ENCODE measurements at places on chromosomes 5 and 9. TPM values are rescaled to one million over a fixed set of nuclear protein-coding genes. Genes with fewer than 3 reads are reported as not detected.

DNA sequence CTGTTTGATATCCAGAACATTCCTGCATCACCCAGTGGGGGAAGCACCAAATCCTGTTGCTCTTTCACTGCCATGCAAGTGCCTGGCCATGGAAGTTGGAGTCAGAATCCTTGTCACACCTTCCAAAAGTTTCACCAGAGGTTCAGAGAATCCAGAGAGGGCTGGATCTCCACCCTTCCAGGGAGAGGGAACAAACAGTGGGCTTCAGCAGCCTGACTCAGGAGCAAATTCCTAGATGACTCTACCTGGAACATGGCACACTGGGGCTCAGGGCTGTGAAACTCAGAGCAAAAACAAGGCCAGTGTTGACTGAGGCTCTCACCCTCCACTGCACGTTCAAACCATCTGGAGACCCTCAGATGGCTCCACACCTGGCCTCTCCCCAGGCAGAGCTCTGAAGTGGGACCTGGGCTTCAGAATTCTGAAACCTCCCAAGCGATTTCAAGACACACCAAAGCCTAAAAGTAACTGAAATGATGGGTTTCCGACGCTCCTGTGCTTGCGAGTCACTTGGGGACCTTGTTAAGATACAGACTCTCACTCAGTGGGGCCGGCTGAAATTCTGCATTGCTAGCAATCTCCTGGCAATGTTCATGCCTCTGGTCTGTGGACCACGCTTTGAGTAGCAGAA lies 205.9 kb downstream of the AUH start:
- DNase-seq, result no peak

DNA sequence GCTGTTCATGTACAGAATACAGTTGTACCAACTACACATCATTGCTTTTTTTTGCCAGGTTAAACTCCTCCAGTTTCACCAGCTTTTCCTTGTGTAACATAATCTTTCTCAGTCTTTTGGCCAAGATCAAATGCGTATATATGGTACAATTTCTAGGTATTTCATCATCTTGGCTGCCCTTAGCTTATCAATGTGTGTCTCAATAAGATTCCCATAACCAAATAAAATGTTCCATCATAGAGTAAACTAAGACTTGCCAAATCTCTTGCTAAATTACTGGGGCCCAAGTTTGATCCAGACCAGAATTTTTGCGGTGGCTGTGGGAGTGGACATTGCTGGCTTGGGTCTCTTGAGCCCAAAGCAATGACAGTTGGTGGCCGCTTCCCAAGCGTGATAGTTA lies 24.3 kb upstream of the ERBIN start:
- DNase-seq, result no peak

GRCh38 chr5:15533129-15533893 lies 33.3 kb downstream of the FBXL7 start:
- no peak for DNase-seq

GRCh38 chr5:1162751-1163150 lies 38.6 kb upstream of the SLC6A19 start:
- DNase-seq, result no peak

DNA sequence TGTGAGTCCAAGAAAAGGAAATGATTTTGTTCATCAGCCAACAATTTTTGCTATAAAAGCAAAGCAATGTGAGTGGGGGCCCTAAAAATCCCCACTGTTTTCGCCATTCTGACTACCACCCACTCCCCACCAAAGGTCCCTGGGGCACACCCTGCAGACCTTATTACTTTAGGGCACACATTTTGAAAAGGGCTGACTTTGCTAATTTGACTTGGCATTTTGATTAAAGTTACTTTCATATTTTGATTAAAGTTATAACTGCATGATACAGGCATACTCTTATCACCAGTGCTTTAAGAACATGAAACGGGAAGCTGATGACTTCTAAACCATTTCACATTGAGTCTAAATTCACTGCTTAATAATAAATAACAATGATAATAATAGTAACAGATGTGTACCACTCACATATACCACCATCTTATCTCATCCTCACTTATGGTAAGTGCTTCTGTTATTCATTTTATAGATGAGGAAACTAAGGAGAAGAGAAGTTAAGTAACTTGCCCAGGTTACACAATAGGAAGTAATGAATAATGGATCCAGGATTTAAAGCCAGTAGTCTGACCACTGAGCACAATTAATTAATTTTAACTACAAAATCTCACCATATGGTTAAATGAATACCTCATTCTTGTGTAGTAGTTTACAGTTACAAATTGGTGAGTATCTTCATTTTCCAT lies 25.4 kb upstream of the NR3C1 start:
- DNase-seq, result no peak

SPATA31A3 gene
- not detected for total RNA-seq

PCDHB3 gene
- 3.6 TPM for total RNA-seq
